CD4-positive, alpha-beta memory T cell (primary cell): ENCODE measurements at places on chromosomes 2 and 18.

DNA sequence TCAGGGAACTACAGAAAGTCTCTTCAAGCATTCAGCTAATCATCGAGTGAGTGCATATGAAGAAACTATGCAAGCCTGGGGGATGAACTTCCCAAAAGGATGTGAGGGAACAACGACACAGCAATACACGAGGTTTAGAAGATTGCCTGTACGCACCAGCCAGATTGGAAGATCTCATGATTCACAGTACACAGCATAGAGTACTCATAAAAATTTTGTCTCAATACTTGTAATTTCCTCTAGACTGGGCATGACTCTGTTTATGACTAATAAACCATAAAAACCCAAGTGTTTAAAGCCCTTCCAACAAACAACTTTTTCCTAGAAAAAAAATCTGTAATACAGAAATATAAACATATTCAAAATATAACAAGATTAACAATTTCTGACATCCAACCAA lies 279.7 kb downstream of the KCNJ3 start:
- DNase-seq = no peak

DNA sequence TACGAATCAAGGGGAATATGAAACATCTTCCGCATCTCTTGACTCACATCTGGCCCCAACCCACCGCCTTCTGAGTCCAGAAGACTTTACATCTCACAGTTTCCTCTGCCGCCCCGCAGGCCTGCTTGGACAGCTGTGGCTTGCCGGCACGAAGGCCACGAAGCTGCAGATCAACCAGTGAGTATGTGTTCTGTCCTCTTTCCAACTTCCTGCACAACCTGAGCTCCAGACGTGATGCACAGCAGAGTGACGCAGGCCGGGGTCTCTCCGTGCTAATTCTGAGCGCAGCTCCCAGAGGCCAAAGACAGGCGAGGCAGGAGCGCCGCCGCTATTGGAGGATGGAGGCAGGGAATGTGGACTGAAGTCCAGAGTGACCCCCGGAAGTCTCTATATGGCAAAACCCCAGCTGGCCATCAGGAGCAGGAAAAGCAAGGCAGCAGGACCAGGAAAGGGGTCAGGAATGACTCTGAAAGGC lies 93.5 kb downstream of the ZCCHC2 start:
- DNase-seq = no peak

GRCh38 chr2:23432531-23432930 lies 47.6 kb downstream of the KLHL29 start:
- no peak for DNase-seq

GRCh38 chr2:207937823-207938222 lies 87.5 kb downstream of the PLEKHM3 start:
- DNase-seq = no peak

- no peak for DNase-seq
Observed at GRCh38 chr2:189927823-189928222, 134.7 kb downstream of the MSTN start.
